EL (cell line): ENCODE measurements at places on chromosomes 3 and 15.
A peak's percentile ranks its signal among the peaks of the same experiment; 100 is the strongest.

DNA sequence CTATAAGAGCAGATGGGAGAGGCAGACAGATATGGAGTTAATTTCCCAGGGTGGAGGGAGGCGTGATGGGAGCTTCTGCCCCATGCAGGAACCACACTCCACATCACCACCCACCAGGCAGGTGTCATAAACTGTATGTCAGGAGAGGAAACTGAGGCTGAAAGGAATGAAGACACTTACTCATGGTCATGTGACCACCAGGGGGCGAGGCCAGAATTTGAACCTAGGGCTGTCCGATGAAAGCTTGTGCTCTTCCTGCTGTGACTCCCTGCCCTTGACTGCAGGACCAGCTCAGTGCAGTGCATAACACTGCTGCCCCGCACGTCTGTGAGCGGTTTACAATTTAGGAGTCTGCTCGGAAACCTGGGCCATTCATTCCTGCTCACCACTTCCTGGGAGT lies 28.8 kb downstream of the NUP210 start:
- DNase-seq, result no peak

DNA sequence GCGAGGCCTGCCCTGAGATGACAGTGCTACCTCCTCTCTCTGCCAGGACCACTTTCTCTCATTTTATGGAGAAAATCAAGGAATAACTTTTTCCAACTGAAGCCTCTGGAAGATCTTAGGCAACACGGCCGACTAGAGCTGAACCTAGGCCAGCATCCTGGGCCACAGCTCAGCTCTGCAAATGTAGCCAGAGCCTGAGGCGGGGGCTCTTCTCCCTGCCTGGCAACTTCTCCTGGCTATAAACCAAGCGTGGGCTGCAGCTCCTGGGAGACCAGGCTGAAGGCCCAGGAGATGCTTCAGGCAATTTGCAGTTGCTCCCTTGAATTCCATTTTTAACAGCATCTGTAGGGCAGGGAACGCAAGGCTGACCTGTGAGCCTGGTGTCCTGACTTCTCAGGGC lies 74.9 kb downstream of the CEMIP start:
- DNase-seq, result no peak

GRCh38 chr15:85443046-85443445 lies 62.6 kb downstream of the AKAP13 start:
- no peak for DNase-seq

- no peak for DNase-seq
Observed at GRCh38 chr3:141203866-141204265, 27.8 kb upstream of the PXYLP1 start.

DNA sequence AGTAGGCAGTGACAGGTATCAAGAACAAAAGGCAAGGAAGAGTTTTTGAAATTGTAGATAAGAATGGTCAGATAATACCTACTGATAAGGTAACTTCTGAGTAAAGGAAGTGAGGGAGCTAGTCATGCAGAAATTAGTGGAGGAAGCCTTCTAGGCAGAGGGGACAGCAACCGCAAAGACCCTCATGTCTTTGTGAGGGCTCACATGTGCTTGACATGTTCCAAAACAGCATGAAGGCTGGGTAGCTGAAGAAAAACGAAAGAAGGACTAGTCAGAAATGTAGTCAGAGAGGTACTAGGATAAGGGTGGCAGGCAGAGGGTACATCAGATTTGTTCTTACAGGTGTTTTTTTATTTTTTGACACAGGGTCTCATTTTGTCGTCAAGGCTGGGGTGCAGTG lies 5.3 kb downstream of the SIN3A start:
- DNase-seq, result no peak

- peak; percentile 52 for DNase-seq
Observed at GRCh38 chr3:9793161-9793781, 389 bp downstream of the ARPC4 start.

- DNase-seq, result no peak
Observed at GRCh38 chr3:119319311-119319710, 25.1 kb downstream of the ARHGAP31 start.

- no peak for DNase-seq
Observed at GRCh38 chr15:58229297-58229768, 91.2 kb downstream of the AQP9 start.

DNA sequence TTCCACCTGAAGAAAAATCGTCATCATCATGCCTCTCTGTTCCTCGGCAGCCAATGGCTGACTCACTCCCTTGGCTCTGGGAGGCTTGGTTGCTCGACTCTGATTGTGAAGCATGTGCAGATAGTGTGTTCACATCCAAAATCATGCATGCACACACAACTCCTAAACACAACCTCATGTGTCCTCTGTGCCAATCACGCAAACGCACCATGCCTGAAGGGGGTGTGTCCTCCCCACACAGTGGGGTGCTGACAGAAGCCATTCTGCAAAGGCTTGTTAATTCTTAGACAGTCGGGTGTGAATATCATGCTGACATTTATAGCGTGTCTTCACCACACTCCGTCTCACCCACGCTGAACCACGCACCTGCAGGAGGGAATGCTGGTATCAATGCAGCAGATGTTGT lies 11.4 kb upstream of the CCDC174 start:
- DNase-seq, result no peak

DNA sequence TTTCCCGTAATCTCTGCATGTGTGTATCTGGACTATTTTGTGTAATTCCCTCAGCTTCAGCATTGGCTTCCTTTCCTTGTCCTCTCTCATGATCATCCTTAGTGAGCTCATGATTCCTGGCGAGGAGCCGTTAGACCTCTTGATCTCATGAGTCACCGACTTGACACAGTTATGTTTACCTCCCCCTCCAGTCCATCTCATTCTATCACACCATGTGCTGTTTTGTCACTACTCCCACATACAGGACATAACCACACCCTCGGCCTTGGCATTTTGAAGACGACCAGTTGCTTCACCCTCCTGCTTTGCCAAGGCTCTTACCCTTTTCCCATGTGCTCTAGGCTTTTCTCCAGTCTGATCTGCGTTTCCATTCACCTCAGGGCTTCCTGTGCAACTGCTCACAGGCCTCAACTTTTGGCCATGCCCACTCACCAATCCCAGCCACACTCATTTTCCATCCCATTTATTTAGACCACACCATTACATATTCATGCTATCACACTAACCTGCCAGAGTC lies 41.5 kb downstream of the CP start:
- DNase-seq, result peak; percentile 100

- peak; percentile 47 for DNase-seq
Observed at GRCh38 chr15:74505837-74506514, 35.0 kb upstream of the ARID3B start.

GRCh38 chr3:143410259-143410658 lies 290.7 kb downstream of the CHST2 start:
- no peak for DNase-seq

DNA sequence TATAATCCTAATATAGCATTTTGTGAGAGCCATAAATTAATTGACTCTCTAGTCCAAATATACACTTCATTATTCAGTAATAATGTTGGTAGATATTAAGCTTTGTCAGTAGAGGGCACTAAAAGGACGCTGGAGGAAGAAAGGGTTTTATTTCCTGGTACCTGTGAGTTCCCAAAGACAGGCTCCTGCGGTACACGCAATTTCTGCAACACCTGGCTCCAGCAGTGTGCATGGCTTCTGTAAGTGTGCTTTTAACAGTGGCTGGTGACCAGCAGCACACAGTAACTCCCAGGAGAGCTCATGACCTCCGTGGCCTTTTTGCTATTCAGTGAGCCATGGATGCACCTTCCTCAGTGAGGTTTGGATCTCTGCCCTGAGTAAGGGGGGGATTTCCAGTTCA lies 338.3 kb upstream of the ZNF385D start:
- DNase-seq, result peak; percentile 16

DNA sequence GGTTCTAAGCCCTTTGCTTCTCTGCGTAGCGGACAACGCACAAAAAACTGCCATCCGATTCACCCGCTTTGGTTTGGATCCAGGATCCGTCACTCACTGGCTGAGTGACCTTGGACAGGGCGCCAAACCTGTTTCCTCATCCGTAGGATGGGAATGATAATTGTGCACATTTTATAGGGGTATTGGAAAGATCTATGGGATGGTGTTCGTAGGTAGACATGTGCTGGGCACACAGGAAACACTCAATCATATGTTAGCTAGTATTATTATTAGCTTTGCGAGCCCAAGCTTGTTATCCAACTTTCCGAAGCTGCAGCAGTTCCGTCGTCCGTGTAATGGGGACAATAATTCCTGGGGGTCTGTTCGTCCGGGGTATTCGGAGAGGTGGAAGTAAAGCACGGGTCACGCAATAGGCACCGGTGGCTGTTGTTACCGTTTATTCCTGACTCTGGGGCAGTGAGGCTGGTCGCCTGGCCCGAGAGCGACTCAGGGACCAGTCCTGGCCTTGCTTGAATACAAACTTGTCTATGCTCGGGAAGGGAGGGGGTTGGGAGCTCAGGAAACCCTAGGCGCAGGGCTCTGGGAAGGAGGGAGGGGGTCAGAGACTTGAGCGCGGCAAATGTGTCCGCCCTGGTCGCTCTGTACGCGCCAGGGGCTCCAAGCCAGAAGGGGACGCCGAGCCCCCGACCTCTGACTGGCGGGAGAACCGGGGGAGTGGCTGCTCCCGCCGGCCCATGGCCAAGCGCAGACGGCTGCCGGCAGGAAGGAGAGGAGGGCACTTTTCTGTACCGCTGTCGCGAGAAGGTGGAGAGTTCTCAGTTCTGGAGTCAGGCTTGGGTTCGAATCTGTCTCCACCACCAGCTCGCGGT lies 1.3 kb downstream of the SPSB4 start:
- no peak for DNase-seq

DNA sequence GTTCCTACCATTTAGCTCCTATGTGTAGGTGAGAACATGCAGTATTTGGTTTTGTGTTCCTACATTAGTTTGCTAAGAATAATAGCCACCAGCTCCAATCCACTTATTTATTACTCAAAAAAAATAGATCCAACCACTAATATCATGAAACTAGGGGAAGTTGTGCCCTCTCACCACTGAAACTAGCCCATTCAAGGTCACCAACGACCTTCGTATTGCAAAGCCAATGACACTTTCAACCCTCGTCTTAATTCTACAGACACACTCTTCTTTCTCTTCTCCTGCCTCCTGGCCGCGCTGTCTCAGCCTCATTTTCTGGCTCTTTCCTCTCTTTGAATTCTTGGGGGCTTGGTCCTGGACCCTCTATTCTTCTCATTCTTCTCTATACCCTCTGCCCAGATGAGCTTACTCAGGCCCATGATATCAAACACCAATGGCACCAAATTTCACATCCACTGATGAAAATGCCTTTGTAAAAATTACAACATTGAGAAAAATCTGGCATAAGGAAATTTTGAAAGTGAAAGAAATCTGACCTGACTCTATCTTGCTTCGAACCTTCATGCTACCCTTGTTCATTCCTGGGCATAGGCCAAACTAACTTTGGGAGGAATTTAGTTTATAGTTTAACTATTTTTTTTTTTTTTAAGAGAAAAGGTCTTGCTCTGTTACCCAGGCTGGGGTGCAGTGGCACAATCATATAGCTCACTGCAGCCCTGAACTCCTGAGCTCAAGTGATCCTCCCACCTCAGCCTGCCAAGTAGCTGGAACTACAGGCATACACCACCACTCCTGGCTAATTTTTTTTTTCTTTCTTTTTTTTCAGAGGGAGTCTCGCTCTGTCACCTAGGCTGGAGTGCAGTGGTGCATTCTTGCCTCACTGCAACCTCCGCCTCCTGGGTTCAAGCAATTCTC lies 25.4 kb upstream of the LIMD1 start:
- no peak for DNase-seq

DNA sequence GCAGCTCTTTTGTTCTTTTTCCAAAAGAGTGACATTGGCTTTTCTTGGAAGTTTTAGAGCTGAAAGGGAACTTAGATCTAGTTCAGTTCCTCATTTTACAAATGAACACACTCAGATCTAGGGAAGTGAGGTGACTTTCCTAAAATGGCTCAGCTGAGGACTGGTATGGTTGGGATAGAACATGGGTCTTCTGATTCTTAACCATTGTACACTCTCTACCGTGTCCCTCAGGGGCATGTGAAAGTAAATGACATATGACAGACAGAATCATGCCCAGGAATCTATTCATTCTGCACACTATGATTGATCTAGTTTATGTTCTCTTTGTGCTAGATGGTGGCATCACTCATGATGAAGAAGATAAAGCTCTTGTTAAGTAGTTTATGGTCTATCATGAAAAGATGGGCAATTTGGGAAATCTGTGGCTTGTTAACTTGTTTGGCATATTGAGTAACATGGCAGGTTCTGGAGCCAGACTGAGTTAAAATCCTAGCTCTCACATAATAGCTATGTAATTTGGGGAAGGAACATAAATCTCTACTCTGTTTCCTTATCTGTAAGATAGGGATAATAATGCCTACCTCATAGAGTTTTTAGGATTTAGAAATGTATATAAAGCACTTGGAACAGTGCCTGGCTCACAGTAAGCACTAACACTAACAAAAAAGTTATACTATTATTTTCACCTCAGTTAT lies 30.9 kb downstream of the UBE2E1 start:
- DNase-seq, result no peak

DNA sequence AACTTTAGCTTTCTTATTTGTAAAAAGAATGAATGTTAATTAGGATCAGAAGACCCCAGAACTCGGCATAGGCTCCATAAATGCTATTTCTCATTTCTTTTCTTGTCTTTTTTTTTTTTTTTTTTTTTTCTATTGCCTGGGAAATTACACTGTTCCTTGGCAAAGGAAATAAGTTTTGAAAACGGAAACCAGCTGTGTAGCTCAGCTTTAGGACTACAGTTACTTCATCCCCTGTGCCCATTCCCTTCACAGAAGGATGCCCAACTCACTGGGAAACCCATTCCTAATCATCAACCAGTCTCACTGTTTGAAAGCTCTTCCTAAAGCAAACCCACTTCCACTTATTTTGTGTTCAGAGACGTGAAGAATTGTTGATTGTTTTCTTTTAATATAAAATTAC lies 254.0 kb upstream of the IL12A start:
- DNase-seq, result no peak

DNA sequence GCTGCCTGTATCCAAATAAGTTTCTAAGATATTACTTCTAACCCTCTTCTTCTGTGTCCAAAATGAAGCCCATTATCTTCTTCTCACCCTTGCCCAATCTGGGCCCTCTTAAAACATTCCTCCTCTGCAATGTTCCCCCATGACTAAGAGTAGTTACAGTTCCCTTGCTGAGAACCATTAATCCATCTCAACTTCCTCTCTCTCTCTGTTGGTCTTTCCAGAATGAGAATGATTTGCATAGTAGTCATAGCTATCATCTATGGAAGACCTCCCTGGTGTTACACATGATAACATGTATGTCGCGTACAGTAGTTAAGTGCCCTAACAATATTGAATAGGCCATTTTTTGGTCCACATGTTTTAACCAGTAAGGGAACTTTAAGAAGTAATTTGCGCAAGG lies 177.9 kb downstream of the ANXA2 start:
- no peak for DNase-seq

DNA sequence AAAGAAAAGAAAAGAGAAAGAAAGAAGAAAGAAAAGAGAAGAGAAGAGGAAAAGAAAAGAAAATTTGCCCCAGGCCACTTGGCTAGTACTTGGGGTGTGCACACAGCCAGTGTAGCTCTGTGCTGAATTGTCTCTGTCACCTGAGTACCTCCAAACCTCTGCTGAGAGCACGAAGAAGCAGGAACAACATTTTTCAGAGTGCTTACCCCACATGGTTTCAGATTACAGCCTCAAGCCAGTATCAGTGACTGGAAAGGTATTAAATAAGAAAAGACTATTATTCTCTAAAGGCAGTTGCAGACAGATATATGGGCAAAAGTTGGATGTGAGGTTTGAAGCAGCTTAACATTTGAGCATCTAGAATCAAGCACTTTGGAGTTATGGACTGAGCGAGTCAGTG lies 113.3 kb upstream of the PHLDB2 start:
- DNase-seq, result no peak

- no peak for DNase-seq
Observed at GRCh38 chr15:28246605-28247004, 75.4 kb downstream of the HERC2 start.

GRCh38 chr3:168218600-168218999 lies 122.9 kb upstream of the GOLIM4 start:
- no peak for DNase-seq

GRCh38 chr3:53996141-53996874 lies 104.6 kb upstream of the SELENOK start:
- DNase-seq, result no peak
